ENCODE measurements at places on chromosomes 13 and 19. TPM values are rescaled to one million over a fixed set of nuclear protein-coding genes. Genes with fewer than 3 reads are reported as not detected.

- DNase-seq = no peak
Measured at GRCh38 chr13:111337206-111337605, 16.8 kb downstream of the TEX29 start.

GRCh38 chr13:31192306-31192705 lies 7.5 kb upstream of the B3GLCT start:
- DNase-seq = no peak

DNA sequence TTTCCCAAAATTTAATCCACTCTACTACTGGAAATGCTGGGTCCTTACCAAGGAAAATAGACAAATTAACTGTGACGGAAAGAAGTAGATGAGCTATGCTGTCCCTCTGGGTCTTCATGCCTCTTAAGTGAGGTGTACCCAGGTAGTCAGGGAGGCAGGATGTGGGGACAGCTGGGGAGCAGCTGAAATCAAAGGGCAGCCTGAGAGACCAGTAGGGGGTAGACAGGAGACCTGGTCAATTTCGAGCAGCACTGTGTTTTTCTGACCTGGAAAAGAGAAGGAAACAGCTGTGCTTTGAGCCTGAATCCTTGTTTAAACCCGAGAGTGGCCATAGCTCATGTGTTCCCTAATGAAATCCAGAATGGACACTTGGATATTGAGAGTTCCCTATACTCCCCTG lies 587.3 kb downstream of the EFNB2 start:
- DNase-seq = no peak

- DNase-seq = peak; percentile 46
Measured at GRCh38 chr13:48403151-48403631, 9.7 kb downstream of the LPAR6 start.

GRCh38 chr13:45833242-45833641 lies 18.3 kb downstream of the SIAH3 start:
- no peak for DNase-seq

GRCh38 chr19:14023404-14024235 lies 4.3 kb upstream of the RLN3 start:
- peak; percentile 82 for DNase-seq

DNA sequence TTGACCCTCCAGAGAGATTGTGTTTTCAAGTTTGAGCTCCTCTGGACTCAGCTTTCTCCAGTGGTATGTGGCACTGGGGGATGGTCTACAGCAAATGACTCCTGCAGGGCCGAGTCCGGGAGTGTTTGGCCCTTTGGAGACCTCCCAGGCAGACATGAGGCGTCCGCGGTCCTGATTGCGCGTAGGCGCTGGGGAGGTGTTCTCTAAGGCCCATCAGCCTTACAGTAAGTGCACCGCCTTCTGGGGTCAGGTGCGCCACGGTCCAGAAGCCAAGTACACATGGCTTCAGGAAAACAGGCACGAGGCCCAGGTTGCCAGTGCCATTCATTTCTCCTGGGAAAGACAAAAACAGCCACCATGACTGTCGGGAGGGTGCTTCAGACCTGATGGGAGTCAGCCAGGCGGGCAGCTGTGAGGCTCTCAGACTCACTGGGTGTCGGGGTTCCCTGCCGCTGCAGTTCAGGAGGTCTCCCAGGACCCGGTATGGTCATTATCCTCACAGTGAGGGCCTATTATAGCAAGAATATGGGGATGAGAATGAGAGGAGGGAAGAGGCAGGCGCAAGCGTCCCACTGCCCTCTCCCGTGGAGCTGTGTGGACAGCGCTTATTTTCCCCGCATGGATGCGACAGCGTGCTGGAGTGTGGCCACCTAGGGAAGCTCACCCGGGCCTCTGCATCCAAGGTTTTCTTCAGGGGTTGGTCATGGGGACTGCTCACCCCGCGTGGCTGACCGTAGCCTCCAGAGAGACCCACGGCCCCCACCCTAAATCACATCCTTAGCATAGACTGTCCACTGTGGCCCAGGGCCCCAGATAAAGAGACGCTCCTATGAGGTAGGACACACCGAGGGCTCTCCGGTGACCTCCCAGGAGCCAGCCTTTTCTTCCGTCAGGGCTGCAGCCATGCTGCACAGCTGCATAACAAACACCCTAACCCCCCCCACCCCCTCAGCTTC lies 21.8 kb downstream of the CCDC8 start:
- DNase-seq = no peak

DNA sequence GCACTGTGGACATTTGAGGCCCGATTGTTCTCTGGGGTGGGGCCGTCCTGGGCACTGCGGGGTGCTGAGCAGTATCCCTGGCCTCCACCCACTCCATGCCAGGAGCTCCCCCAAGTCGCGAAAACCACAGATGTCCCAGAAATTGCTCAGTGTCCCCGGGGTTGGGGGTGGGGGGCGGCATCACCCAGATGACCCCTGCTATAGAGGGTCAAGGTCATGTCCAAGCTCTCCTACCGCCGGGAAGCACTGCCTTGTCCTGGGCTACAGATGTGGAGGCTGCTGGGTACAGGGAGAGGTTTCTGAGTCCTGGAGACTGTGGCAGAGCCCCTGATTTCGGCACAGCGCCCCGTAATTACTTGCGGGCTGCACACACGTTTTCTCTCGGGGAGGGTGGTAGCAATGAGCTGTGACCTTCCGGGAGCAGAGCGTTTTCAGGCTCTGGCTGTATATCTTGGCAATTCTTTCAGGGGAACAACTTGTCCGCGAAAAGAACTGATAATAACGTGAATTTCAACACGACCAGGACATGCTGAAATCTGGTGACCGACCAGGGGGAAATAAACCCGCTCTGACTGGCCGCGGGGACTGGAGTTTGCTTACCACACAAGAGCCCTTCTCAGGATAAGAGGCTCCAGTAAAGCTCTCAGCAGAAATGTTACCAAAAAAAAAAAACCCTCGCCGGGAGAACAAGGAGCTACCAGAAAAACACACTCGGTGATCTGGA lies 68.1 kb downstream of the GNG7 start:
- no peak for DNase-seq

- peak; percentile 80 for DNase-seq
Measured at GRCh38 chr19:2345794-2346663, 14.0 kb upstream of the TMPRSS9 start.

- DNase-seq = peak; percentile 16
Measured at GRCh38 chr13:106036870-106037269, 498.6 kb downstream of the EFNB2 start.

DNA sequence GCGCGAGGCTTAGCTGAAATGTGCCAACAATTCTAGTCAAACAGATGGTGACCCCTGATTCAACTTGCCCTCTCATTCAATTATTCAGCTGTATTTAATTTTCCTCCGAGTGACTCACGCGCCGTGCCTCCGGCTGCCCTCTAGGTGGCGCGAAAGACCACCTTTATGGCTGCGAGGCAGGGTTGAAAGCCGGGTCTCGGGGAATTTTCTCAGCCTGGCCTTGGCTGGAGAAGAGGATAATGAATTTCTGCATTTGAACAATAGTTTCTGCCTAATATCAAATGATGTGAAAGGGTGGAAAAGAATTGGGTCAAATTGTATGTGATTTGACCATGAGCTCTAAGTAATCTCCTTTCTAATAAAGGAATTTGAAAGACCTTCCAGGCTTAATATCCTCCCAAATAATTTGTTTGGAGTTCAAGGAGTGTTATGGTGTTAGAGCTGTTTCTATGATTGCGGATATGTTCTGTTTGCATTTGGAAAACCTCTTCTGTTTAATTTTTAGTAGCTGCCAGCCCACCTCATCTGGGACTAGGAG lies 310.9 kb downstream of the ZNF536 start:
- DNase-seq = peak; percentile 74

DNA sequence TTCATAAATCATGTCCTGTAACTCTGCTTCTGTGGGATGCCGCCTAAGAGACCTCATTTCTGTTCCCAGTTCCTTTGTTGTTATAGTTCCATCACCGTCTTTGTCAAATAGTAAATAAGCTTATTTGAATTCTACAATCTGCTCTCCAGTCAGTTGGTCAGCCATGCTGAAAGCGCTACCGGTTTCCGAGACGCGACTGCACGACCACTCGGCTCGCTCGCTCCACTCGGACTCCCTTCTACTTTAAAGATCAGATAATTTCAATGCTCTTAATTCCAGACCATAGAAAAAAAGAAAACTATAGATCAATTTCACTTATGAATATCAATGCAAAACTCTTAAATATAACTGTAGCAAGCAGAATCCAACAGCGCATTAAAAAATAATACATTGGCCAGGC lies 64.2 kb upstream of the STK24 start:
- no peak for DNase-seq

DNA sequence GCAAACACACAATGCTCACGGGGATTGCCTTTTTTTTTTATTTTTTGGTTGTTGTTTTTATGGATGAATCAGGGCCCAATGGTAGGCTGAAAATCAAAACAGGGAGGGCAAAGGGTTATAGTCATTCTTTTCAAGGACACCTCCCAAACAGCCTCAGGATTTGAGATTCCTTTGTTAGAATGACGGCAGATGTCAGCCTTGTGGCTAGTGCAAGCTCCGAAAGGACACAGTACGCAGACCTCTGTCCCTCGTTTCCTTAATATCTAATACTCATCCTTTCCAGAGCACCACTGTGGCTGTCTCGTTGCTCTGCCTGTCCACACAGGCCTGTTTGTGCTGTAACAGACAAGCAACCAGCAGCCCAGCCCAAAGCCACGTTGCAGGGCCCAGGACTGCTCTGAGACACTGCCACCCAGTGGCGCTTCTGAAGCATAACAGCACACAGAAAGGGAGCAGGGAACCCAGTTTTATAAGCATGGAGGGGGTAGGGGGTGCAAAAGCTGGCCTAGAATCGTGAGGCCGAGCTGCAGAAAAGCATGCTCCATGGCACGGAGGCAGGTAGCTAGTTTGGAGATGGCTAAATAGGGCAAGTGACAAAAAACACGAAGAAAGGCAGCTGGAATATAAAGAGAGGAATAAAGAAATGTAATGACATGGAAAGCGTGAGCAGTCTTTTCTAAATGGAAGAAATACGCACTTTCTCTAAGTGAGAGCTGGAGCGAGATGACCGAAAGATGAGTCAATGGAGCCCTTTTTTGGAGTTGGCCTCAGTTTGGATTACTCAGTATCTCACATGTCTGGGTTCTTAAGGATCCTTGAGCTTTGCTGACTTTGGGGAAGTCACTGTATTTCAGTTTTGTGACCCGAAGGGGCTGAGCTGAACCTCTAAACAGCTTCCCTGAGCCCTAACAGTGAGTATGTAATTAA lies 40.7 kb upstream of the MEDAG start:
- peak; percentile 76 for DNase-seq

DNA sequence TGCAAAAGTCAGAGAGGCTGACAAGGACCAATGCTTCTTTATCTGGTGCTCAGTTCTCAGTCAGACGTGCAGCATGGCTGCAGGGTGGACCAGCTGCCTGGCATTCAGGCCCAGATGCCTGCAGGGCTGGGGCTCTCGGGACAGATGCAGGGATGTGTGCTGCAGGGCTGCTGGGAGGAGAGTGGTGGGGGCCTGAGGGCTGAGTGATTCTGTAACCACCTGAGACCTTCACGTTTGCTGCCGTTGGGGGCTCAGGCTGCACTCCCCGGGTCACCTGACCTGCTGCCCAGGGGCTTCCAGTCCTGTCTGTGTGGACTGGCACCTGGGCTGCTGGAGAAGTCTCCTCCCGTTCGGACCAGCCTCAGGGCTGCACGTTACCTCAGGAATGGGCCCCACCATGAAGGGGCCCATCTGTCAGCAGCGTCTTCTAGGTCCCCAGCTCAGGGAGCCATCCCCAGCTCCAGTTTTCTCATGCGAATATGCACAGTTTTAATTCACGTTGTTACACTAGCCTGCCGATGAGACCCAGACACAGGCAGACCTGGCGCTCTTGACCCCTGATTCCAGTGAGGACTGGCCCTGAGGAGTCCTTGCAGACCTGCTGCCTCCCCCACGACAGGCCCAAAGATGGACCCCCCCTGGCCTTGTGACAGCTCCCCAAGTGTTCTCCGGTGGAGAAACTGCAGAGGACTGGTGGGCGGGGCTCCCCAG lies 16.9 kb downstream of the KCTD15 start:
- no peak for DNase-seq

DNA sequence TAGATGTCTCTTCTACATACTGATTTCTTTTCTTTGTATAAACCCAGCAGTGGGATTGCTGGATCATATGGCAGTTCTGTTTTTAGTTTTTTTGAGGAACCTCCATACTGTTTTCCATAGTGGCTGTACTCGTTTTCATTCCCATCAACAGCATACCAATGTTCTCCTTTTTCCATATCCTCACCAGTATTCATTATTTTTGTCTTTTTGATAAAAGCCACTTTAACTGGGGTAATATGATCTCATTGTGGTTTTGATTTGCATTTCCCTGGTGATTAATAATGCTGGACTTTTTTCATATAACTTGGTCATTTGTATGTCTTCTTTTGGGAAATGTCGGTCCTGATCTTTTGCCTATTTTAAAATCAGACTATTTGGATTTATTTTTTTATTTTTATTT lies 108.5 kb downstream of the PAN3 start:
- DNase-seq = no peak

GRCh38 chr13:40328091-40328490 lies 338.4 kb downstream of the FOXO1 start:
- no peak for DNase-seq

DNA sequence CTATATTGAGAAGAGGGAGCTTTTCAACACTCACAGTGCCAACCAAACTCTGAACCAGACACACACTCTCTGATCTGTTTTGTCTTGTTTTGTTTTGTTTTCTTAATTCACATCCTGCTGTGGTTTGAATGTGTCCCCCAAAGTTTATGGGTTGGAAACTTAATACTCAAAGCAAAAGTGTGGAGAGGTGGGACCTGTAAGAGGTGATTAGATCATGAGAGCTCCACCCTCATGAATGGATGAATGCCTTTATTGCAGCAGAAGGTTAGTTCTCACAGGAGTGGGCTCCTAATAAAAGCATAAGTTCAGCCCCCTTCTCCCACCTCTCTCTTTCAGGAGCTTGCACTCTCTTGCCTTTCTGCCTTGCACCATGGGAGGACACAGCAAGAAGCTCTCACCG lies 957.1 kb downstream of the PCDH9 start:
- DNase-seq = no peak

- no peak for DNase-seq
Measured at GRCh38 chr13:109644069-109644750, 142.2 kb downstream of the IRS2 start.

DNA sequence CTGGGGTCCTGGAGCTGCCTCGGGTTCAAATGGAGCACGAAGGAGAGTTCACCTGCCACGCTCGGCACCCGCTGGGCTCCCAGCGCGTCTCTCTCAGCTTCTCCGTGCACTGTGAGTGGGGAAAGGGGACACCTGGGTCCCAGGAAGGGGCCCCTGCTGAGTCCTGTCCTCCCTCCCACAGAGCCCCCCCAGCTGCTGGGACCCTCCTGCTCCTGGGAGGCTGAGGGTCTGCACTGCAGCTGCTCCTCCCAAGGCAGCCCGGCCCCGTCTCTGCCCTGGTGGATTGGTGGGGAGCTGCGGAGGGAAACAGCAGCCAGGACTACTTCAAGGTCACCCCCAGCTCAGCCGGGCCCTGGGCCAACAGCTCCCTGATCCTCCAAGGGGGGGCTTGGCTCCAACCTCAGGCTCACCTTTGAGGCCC lies 11.0 kb upstream of the SIGLEC11 start:
- no peak for DNase-seq

- peak; percentile 49 for DNase-seq
Measured at GRCh38 chr13:31793246-31793645, 53.9 kb downstream of the RXFP2 start.

Gene WDR87
- polyA plus RNA-seq = not detected

Gene CCL25
- 585 TPM for polyA plus RNA-seq

Gene CFAP97D2
- not detected for polyA plus RNA-seq

Gene ITGBL1
- 0.73 TPM for polyA plus RNA-seq

Gene THSD8
- polyA plus RNA-seq = 4.0 TPM

Gene ZNF493
- 3.9 TPM for polyA plus RNA-seq

Gene SSBP4
- 36.7 TPM for polyA plus RNA-seq

Gene NRTN
- polyA plus RNA-seq = 1.1 TPM

Gene OR7D2
- polyA plus RNA-seq = 0.01 TPM

Gene DKKL1
- 0.66 TPM for polyA plus RNA-seq

All from small intestine (tissue), 16 donors.